ENCODE measurements at places on chromosomes 7 and 10.
A peak's percentile ranks its signal among the peaks of the same experiment; 100 is the strongest.

GRCh38 chr7:120684463-120684862 is 173.5 kb downstream of the TSPAN12 start:
- no peak for DNase-seq

DNA sequence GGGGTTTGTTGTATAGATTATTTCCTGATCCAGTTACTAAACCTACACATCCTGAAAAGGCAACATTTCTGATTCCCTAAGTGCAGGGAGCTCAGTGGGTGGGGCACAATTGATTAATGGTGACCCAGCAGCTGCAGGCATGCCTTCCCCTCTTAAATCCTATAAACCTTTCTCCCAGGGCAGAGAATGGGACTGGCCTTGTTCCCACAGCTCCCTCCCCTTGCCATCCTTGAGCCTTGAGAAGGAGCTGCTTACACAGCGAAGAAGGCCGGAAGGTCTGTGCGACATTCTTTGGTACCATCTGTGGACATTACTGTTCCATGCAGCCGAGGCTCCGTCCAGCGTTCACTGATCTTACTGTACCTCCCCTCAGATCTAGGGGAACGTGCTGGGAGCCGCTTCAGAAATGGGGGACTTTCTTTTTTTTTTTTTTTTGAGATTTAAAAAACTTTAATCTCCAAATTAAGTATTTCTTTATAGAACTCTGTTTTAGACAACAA is 14.3 kb downstream of the KLF6 start:
- no peak for DNase-seq

- DNase-seq = no peak
Measured at GRCh38 chr7:30084212-30084611, 50.6 kb upstream of the MTURN start.

- DNase-seq = peak; percentile 37
Measured at GRCh38 chr10:70352401-70353097, 29.9 kb downstream of the LRRC20 start.

GRCh38 chr7:20035279-20035875 is 181.8 kb downstream of the MACC1 start:
- no peak for DNase-seq

GRCh38 chr10:45325116-45325515 is 9.7 kb upstream of the OR13A1 start:
- no peak for DNase-seq

DNA sequence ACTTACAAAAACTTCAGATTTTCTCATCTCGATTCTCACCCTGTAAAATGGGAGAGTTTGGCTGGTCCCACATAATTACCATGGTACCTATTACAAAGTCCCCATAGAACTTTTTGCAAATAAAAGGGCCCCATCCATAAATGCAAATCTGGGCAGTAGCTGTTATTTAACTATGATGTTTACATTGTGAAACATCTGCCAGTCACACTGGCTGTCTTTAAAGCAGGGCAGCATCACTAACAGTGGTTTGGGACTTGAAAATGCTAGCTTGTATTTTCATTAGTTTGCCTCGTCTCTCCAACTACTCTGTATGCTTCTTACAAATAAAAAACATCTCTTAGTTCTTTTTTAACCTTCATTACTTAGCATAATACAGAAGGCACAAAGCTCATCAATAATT is 240.7 kb downstream of the FZD1 start:
- no peak for DNase-seq

- no peak for DNase-seq
Measured at GRCh38 chr10:43202224-43202656, 64.0 kb downstream of the CSGALNACT2 start.

- DNase-seq = no peak
Measured at GRCh38 chr7:155274633-155275355, 22.9 kb upstream of the INSIG1 start.

DNA sequence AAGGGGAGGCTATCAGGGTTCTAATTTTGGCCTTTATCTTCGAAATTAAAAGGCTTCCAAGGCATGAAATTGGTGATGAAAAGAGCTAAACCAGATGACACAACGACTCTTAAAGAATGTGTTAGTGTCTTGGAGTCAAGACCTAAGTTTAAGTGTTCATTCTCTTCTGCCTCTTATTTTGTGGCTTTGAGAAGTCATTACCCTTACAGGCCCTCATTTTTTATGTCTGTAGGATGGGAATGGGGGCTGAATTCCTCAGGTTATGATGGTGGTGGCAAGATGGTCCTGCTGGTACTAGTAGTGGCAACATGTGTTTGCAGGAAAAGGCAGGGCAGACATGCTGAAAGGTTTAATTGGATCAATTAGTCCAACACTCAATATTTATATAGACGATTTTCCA is 15.4 kb downstream of the TAS2R60 start:
- DNase-seq = no peak

- no peak for DNase-seq
Measured at GRCh38 chr10:61786728-61787127, 114.8 kb upstream of the ARID5B start.

GRCh38 chr7:120344276-120344675 is 71.3 kb downstream of the KCND2 start:
- no peak for DNase-seq

DNA sequence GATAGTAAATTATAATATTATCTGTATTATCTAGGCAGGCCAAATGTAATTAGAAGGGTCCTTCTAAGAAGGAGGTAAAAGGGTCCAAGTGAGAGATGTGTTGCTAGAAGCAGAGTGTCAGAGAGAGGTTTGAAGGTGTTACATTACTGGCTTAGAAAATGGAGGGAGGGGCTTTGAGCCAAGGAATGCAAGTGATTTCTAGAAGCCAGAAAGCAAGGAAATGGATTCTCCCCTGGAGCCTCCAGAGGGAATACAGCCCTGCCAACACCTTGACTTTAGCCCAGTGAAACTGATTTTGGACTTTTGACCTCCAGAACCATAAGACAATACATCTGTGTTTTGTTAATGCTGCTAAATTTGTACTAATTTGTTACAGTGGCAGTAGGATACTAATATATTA is 97.9 kb upstream of the IL6 start:
- DNase-seq = no peak

- no peak for DNase-seq
Measured at GRCh38 chr7:486216-486743, 33.4 kb downstream of the PDGFA start.

DNA sequence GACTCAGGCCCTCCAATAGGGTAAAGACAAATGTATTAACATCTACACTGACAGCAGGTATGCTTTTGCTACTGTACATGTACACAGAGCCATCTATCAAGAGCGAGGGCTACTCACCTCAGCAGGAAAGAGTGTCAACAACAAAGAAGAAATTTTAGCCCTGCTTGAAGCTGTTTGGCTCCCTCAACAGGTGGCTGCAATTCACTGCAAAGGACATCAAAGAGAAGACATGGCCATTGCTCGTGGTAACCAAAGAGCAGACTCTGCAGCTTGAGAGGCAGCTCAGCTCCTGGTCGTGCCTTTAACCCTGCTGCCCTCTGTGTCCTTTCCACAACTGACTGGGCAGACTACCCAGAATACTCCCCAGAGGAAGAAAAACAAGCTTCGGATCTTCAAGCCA is 5.1 kb downstream of the AKR1B15 start:
- DNase-seq = no peak

DNA sequence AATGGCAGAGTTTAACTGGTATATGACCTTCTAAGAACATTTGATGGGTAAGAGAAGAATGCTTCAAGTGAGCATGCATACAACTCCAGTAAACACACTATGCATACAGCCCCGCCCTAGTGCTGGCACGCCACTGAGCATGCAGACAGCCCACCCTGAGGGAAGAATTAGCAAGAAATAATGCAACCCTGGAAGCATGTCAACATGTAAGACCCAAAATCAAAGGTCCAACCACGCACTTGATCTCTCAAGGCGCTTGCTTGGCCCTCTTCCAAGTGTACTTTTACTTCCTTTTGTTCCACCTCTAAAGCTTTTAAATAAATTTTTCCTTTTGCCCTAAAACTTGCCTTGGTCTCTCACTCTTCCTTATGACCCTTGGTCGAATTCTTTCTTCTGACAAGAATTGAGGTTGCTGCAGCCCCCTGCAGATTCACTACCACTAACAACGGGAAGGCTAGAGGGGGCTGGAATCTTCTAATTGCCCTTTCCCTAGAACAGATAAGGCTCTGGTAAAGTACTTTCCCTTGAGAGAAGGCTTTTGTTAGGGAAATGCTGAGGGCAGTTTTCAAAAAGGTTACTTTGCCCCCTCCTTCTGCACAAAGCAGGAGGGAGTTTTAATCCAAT is 3.4 kb downstream of the FAM24B start:
- no peak for DNase-seq

- DNase-seq = no peak
Measured at GRCh38 chr7:84238596-84238995, 44.0 kb upstream of the SEMA3A start.

DNA sequence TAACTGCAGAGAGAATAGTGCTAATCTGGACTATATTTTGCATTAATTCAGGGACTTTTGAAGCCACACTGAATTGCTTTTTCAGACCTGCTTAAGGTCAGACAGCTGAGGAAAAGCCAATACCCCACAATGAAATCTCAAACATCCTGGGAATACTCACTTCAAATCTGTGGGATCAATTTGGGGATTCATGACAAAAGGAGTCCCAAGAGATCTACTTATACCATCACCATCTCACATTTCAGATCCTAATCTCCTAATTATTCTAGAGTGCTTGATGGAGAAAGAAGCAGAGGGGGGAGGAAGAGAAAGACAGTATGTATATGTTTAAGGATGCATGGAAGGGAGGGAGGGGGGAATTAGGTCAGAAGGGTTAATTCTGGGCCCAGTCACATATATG is 202.2 kb downstream of the CACNA2D1 start:
- DNase-seq = no peak

- no peak for DNase-seq
Measured at GRCh38 chr7:140192176-140192575, 15.4 kb upstream of the KDM7A start.

DNA sequence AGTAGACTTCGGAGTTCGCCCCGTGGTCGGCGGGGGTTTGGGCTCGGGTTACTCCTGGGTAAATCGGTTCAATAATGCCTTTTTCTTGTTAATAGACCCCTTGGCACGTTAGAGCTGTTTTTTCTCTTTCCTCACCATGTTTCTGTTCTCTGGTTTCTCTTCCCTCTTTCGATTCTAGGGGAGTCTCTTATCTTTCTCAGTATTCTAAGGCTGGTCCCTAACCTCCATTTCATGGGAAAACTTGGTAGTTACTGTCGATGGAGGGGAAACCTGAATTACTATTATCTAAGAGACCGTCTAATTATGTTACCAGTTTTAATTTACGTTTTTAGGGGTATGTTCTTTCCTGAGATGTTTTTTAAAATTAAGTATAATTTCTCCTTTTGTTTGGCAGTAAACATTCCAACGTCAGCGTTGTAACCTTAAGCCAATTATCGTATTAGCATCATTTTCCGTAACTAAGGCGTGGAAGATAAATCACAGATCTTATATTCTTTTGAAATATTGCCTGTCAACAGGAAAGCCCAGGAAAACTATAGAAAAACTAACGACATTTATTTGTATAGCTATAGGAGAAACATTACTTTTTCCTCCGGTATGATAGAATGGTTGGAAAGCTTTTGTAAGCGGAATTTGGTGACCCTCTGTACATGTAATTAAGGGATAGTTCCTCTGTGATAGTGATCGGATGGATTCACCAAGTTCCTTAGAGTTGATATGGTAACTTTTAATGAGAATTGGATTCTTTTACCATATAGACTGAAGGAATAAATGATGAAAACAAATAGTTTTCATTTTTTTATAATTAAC is 847 bp downstream of the BTAF1 start:
- peak; percentile 70 for DNase-seq

DNA sequence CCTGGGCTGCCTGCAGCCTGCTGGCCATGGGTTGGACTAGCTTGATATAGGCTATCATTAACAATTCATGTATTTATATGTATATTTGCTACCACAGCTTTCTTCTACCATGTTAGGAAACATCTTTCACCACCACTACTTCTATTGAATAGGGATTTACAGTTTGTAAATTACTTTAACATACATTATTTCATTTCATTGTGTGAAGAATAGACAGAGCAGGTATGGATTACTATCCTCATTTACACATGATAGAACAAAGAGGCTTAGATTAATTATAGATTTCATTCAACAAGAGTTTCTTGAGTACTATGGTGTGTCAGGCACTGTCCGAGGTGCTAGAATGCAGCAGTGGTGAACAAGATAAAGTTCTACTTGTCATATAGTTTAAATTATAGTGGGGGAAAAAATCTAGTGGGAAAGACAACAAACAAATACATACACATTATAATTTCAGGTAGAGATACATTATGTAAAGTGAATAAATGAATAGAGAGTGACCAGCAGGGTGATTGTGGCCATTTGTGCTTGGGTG is 20.6 kb downstream of the VTI1A start:
- DNase-seq = no peak

- no peak for DNase-seq
Measured at GRCh38 chr7:3294432-3295100, 6.5 kb upstream of the SDK1 start.

- no peak for DNase-seq
Measured at GRCh38 chr10:70586348-70586930, 16.1 kb downstream of the PRF1 start.

GRCh38 chr10:5105626-5106025 is 11.4 kb downstream of the AKR1C3 start:
- DNase-seq = no peak

DNA sequence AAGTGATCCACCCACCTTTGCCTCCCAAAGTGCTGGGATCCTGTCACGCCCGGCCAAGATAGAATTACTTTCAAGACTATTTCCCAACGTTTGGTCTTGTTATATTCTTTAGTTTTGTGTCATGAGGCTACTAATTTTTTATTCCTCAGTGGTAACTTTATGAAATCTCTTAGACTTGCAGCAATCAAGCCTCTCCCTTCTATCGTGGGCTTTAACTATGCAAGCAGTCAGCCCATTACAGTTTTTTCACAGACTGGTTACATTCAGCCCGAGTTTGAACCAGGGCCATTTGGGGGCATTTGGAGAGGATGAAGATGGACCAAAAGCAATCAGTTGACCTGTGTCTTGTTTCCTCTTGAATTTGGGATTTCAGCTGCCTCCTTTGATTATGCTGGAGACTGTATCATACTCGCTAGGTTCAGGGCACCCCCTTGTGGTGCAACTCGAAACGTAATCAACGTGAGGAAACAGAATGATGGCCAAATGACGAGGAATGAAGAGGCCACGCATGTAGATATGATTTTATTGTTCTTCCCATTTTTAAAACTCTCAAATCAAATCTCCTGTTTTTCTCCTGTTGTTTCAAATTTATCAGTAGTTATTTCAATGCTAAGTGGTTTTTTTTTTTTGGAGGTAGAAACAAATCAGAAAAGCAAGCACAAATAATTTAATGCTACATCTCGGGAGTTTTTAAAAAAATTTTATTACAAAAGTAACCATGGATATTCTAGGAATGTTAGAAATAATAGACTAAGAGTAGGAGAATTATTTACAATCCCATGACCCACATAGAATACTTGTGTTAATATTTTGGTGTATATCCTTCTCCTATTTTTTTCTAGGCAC is 151.6 kb downstream of the KIAA1217 start:
- peak; percentile 52 for DNase-seq

DNA sequence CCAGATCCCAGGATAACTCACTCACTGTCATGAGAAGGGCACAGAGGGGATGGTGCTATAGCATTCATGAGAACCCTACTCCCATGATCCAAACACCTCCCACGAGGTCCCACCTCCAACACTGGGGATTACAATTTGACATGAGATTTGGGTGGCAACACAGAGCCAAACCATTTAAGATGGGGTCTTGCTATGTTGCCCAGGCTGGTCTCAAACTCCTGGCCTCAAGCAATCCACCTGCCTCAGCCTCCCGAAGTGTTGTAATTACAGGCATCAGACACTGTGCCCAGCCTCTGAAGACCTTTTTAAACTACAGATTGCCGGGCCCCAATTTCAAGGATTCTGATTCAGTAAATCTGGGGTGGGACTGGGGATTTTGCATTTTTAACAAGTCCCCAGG is 98.5 kb downstream of the BAMBI start:
- no peak for DNase-seq
